ENCODE measurements at places on chromosomes 12 and 14.

DNA sequence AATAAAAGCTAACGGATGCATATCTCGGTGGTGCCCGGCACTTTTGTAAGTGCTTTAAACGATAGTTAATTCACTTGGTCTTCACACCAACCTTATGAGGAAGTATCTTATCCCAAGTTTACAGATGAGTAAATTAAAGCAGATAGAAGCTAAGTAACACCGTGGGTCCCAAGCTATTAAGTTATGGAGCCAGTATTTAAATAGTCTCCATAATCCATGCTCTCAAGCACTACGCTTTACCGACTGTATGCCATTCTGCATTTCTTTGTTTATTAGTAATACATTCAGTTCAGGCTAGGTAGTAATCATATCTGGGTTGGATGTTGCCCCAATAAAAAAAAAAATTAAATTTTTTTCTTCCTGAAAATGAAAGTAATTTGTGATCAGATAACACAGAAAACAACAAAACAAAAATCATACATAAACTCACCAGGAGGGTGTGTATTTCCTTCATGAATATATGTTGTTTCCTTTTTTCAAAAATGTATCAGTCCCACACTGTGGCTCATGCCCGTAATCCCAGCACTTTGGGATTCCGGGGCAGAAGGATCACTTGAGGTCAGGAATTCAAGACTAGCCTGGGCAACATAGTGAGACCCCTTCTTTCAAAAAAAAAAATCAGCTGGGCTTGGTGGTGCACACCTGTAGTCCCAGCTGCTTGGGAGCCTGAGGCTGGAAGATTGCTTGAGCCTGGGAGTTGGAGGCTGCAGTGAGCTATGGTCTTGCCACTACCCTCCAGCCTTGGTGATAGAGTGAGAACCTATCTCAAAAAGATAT, 1.4 kb upstream of the M6PR start:
- no peak for DNase-seq

- no peak for DNase-seq
These were observed 55.6 kb upstream of the DIO2 start for GRCh38 chr14:80266930-80267329.

DNA sequence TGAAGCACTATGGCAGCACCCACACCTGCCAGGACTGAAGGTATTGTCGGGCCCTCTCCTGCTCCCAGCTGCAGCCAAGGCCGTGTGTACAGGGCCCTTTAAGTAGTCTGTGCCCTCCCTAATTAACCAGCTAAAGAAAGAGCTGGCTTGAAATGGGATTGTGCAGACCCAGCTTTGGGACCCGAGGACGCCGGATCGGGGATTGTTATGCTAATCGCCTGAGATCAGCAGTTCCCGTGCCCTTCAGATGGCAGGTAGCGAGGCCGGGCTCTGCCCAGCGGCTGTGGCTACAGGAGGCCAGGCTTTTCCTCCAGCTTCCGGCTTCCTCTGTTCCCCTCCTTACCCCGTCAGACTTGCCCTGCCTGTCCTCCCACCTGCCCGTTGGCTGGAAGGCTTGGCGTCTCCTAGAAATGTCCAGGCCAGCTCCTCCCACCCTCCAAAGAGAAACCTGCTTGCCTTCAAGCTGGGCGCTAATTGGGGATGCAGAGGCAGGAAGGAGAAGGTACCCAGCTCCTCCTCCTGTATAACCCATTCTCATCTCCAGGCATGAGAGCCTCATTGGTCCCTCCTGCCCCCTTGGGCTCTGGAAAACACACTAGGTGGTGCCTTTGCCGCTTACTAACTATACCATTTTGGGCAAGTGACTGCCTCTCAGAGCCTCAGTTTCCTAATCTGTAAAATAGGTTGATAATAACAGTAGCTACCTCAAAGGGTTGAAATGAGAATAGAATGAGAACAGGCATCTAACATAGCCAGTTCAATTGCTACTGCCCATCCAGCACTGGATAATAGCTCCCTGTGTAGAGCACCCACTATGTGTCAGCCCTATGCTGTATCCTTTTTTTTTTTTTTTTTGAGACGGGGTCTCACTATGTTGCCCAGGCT, 25.8 kb upstream of the MSI1 start:
- no peak for DNase-seq

- no peak for DNase-seq
These were observed 217.7 kb downstream of the PTPRO start for GRCh38 chr12:15540005-15540404.

DNA sequence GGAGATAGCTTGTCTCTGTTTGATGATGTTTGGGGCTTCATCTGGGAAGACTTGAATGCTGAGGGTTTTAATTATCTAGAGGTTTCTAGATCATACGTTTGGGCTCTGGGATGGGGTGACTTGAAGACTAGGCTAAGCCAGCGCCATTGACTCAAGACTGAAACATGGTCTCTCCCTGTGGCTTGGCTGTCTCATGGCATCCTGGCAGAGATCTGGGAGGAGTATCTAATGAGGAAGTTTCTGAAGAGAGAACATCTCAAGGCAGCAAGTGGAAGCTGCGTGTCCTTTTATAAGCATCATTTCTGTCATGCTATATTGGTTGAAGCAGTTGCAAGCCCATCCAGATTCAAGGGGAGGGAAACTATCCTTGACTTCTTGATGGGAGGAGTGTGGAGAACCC, 104.8 kb downstream of the UNC79 start:
- DNase-seq: no peak

GRCh38 chr12:104669851-104670337, 213.1 kb downstream of the CHST11 start:
- DNase-seq: no peak
